ENCODE measurements at places on chromosomes 16 and 17.

- no peak for DNase-seq
These were observed 11.9 kb downstream of the STAC2 start for GRCh38 chr17:39213852-39214251.

GRCh38 chr17:58414596-58414997 is 2.7 kb downstream of the RNF43 start:
- no peak for DNase-seq

DNA sequence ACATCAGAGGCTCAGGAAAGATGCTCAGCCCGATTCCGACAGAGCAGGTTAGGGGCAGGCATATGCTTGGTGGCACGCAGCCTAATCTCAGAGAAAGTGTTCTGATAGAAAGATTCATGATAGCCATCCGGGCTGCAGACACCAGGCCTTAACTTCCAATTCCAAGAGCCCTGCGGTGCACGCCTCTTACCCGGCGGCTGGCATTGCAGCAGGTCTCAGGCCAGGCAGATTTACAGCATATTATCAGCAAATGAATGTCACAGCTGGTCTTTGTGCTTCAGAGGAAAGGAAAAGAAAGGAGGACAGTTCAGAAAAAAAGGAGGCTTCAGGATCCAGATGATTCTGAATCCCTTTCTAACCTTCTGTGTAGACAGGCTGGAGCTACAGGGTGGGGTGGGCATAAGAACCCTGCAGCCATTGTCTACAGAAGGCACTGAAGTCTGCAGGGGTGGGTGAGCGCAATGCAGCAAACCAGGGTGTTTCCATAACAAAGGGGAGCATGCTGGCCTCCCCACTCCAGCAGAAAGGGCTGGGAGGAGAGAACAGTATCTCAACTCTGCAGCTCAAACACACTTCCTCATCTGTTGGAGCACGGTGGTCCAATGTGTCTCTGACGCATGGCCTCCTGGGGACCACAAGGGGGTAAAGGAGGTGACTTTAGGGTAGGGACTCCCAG is 277.4 kb upstream of the XYLT1 start:
- DNase-seq = no peak

- no peak for DNase-seq
These were observed 54.9 kb downstream of the SREBF1 start for GRCh38 chr17:17781591-17782496.

DNA sequence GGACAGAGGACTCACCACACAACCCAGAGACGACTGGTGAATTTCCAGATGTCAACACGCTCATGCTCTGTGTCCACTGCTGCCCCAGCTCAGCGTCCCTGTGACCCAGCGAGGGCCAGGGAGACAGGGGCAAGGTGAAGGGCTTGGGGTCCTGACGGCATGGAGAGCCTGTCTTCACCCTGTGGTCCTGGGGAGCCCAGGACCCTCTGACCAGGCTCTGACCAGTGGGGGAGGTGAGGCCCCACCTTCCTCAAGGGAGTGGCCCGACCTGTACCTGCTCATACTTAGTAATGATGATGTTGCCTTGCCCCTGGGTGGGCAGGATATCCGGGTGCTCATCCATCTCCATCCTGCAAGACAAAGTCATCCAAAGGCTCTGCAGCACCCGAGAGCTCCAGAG is 39.8 kb downstream of the TNFRSF13B start:
- DNase-seq = no peak

- DNase-seq = no peak
These were observed 5.2 kb upstream of the MYH11 start for GRCh38 chr16:15861996-15862395.

GRCh38 chr17:75084039-75084660 is 3.6 kb upstream of the SLC16A5 start:
- no peak for DNase-seq

DNA sequence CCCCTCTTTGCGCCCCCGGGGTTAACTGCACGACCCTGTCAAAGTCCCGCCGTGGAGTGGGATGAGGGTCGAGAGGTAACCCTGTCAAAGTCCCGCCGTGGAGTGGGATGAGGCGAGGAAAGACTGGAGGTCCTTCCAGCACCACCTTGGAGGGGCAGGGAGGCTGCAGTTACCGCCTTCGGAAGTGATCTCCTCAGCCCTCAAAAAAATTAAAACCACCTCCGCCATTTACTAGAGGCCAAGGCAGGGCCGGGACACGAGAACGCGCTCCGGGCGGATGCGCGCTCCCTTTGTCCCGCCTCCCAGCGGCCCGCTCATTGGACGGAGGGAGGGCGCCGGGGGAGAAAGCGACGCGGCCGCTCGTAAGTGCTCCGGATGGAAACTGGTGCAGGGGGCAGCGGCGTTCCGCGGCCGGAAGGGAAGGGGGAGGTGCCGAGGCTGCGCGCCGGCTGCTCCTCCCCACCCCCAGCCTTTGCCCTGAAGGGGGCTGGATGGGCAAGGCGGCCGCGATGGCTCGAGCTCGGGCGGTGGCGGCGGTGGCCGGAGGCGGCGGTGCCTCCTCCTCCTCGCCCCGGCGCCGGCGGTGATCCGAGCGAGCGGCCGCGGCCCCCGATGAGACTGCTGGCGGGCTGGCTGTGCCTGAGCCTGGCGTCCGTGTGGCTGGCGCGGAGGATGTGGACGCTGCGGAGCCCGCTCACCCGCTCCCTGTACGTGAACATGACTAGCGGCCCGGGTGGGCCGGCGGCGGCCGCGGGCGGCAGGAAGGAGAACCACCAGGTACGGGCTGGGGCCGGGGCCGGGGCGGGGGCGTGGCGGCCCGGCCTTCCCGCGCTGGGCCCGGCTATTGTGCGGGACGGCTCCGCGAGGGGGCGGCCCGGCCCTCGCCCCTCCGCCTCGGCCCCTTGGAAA is at the start of gene METTL9:
Gene METTL9, plus strand, starts transcription at position 456 of the 909 bp plus-strand sequence. Its CDS starts 157 bp downstream, at position 613.
- DNase-seq = peak; percentile 89

DNA sequence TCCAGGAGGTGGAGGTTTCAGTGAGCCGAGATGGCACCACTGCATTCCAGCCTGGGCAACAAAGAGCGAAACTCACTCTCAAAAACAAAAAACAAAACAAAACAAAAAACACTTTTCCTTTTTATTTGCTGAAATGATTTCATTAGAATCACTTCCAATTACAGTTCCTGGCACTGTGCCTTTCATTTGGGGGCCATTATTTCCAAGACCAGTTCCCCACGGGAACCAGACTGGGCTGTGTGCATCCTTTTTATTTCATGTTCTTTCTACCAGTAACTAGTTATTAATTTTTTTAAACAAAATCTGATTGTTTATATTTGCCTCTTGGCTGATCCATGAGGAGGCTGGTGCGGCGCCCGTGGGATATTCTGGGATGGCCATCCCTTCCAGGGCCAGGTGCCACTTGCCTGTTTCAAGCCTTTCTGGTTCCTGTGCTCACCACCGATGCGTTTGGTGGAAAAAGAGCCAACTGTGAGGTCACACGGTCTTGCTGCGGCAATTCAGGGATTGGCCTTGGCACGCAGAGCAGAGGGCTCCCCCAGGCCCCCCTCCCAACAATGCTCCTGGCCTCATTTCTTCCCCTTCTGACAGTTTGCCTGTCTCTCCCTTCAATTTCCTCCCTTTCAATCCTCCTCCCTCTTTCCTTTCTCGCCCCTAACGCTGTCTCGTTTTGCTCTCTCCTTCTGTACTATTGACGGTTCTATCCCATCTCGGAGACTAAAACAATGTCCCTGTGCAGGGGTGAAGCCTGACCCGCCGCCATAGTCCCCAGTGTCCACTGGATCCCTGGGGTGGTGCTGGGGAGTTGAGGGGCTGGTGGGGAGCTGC is 13.4 kb downstream of the UBALD1 start:
- no peak for DNase-seq

- DNase-seq = no peak
These were observed 47.1 kb downstream of the PRMT7 start for GRCh38 chr16:68357923-68358322.

DNA sequence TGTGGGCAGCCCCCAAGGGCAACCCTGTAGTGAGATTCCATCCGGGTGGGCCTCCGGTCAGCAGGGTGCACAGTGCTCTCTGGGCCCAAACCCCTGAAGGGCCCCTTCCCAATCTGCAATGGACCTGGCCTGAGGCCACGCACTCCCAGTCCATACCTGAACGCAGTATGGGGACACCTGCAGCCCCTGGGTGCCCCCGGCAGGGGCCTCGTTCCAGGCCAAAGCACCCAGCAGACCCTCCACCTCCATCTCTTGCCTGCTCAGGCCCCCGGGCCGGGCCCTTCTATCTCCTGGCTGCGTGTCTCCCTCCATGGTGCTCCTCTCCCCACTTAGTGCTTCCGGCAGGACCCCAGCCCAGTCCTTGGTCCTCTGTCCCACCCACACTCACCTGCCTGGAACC is 17.3 kb upstream of the AATK start:
- DNase-seq = no peak

DNA sequence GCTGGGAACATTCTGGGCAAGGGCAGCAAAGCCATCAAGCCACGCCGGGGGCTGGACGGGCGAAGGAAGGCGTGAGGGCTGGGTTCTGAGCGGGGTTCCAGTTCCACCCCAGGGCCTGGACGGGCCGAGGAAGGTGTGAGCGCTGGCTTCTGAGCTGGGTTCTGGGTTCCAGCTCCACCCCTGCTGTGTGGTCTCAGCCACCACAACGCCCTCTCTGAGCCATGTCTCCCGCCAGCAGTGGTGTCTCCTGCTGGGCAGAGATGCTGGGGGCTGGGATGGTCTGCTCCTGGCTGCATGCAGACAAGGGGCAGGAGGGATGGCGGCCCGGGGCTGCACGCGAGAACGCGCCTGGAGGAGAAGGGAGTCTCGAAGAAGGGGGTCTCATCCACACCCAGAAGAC is 3.9 kb upstream of the CPNE7 start:
- DNase-seq = no peak

- DNase-seq = no peak
These were observed 22.4 kb upstream of the AATK start for GRCh38 chr17:81188491-81188840.

DNA sequence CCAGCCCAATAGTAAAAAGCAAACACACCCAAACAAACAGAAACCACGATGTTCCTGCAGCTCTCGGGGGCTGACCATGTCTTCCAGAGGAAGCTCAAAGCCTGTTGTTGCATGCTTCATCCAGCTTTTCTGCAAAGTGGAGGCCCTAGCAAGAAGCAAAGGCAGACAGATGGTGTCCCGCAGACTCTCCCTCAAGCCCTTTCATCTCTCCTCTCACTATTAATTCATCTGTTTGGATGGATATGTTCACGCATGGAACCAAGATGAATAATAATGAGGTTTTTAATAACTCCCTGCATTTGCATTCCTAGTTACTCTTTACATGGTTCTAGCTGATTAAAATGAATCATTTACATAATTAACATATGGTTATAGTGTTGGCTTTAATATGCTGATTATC is 36.6 kb downstream of the RBFOX1 start:
- DNase-seq = no peak

GRCh38 chr17:7034955-7035590 is 742 bp upstream of the SLC16A13 start:
- DNase-seq = no peak

DNA sequence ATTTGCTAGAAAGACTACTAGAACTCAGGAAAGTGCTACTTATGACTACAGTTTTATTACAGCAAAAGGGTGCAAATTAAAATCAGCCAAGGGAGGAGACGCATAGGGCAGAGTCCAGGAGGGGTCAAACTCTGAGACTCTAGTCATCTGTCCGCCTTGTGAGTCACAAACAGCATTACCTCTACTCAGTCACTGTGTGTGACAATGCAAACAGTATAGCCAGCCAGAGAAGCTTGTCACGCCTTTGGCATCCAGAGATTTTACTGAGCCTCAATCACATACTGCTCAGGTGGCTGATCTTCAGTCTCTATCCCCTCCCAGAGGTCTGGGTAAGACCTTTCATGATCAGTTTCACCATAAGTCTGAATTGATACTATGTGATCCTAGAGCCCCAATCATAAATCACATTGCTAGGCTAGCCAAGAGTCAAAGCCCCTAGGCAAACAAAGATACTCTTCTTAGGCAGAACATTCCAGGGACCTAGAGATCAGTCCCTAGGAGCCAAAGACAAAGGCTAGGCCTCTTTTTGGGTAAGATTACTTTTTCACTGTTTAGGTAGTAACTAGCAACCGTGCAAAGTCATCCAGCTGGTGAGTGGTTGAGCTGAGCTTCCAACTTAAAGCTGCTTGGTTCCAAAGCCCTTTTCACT is 48.8 kb upstream of the CLEC19A start:
- DNase-seq = no peak

GRCh38 chr16:89408315-89408714 is 82.0 kb downstream of the ANKRD11 start:
- DNase-seq = no peak

GRCh38 chr17:16878606-16879005 is 93.3 kb downstream of the TNFRSF13B start:
- no peak for DNase-seq

- DNase-seq = no peak
These were observed 2.7 kb downstream of the LDAF1 start for GRCh38 chr16:21161211-21161610.

GRCh38 chr17:66595893-66596292 is 239.0 kb upstream of the CACNG5 start:
- no peak for DNase-seq

GRCh38 chr17:36935671-36936454 is 1.4 kb upstream of the LHX1 start:
- DNase-seq = no peak

DNA sequence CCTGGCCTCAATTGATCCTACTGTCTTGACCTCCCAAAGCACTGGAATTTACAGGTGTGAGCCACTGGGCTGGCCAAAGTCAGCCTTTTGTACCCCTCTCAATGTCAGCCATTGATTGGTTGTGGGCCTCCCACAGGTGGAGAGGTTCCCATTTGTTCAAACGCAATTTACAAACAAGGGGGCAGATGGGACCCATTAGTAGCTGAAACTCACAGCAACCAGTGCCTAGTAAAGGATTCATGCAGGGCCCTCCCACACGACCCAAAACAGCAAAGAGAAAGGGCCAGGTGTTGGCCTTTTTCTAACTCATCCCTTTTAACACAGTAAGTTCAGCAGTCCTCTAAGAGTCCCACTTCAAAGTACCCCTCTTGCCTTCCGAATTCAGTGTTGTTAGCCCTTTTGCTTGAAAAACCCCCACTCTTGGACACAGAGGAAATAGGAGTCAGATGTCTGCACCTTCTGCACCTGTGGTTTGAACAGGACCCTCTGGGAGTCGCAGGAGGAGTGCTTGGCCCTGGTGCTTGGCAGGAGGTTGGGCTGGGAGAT is 89.2 kb downstream of the PITPNC1 start:
- DNase-seq = no peak

GRCh38 chr16:30394592-30395154 is 547 bp upstream of the ZNF48 start:
- DNase-seq = no peak

GRCh38 chr17:7556627-7557026 is 1.9 kb upstream of the TNFSF13 start:
- no peak for DNase-seq

Data from stimulated activated CD8-positive, alpha-beta memory T cell treated with anti-CD3 and anti-CD28 coated beads, Interleukin-12 subunit alpha, Interleukin-12 subunit beta, amount 100 ng/mL, for 1 hour (primary cell).